Thyroid gland (tissue), 4 donors: ENCODE measurements at places on chromosomes 4 and X. TPM values are rescaled to one million over a fixed set of nuclear protein-coding genes. Genes with fewer than 3 reads are reported as not detected.

GRCh38 chr4:113080624-113081023 is 31.2 kb downstream of the ANK2 start:
- no peaks in the 10 kb centered on the region for H3K36me3 ChIP-seq
- H3K4me3 ChIP-seq, result no peak overlapping the region
- no peak for DNase-seq
- H3K4me1 ChIP-seq, result no peaks in the 10 kb centered on the region
- no peaks in the 10 kb centered on the region for H3K27me3 ChIP-seq

DNA sequence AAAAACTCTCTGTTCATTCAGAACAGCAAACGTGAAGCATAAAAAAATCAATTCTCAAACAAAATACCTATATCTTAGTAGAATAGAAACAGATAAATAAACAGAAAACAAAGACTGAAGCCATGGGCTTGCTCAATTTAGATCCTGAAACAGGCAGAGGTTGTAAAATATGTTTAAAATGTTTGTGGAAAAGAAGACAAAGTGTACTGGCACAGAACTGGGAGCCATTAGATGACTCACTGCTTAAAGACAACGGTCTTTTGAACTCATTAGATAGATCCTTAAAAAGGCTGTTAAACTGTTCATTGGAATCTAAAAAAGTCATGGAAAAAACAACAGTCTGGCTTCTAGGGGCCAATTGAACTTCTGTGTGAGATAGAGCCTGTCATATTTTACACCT is 247.0 kb upstream of the NDST4 start:
- no peak overlapping the region for H3K27ac ChIP-seq
- no peak for DNase-seq
- no peaks in the 10 kb centered on the region for H3K27me3 ChIP-seq
- no peak overlapping the region for H3K4me3 ChIP-seq
- no peaks in the 10 kb centered on the region for H3K4me1 ChIP-seq

GRCh38 chr4:144582975-144583374 is 63.0 kb upstream of the HHIP start:
- no peaks in the 10 kb centered on the region for H3K36me3 ChIP-seq
- no peak overlapping the region for H3K27ac ChIP-seq
- no peak overlapping the region for H3K4me3 ChIP-seq
- DNase-seq, result no peak
- peaks cover 5% of the 10 kb centered on the region for H3K4me1 ChIP-seq

DNA sequence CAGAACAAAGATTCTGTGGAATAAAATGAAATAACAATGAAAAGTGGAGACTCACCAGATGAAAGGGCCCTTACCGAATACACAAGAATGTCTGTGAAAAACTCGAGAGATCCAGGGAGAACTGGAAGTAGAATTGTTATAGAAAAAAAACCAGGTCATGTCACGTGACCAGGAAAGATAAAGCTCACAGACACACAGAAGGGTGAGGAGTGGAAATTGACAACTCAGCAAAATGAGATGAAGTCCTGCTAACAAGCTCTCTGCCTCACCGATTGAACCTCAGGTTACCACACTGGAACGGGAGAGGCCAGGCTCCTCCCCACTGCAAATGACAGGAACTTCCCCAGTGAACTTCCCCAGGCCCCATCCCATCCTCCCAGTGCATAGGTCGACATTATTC is 1618.0 kb upstream of the PCDH10 start:
- no peak for DNase-seq
- H3K36me3 ChIP-seq, result no peaks in the 10 kb centered on the region

DNA sequence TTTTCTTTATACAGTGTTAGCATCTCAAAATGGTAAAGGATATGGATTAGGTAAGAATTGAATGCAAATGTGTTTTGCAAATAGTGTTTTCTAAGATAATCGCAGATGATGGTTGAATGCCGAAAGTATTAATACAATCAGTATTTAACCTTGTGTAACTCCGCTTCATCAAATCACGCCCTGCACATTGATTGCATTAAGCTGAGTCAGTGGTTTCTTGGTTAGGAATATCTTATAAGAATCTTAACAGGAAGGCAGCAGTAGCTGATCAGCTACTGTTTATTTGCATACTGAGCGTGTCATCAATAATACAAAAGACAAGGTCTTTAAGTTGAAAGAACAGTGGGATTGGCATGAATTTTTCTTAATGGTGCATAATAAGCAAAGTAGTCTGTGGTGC is 545.4 kb downstream of the RPA4 start:
- no peaks in the 10 kb centered on the region for H3K27me3 ChIP-seq
- no peaks in the 10 kb centered on the region for H3K4me1 ChIP-seq
- DNase-seq, result no peak
- no peaks in the 10 kb centered on the region for H3K36me3 ChIP-seq

- H3K4me1 ChIP-seq, result peaks cover 6% of the 10 kb centered on the region
- H3K36me3 ChIP-seq, result no peaks in the 10 kb centered on the region
- no peaks in the 10 kb centered on the region for H3K27me3 ChIP-seq
- no peak overlapping the region for H3K27ac ChIP-seq
Observed at GRCh38 chr4:120796271-120796670, 126.3 kb downstream of the PRDM5 start.

DNA sequence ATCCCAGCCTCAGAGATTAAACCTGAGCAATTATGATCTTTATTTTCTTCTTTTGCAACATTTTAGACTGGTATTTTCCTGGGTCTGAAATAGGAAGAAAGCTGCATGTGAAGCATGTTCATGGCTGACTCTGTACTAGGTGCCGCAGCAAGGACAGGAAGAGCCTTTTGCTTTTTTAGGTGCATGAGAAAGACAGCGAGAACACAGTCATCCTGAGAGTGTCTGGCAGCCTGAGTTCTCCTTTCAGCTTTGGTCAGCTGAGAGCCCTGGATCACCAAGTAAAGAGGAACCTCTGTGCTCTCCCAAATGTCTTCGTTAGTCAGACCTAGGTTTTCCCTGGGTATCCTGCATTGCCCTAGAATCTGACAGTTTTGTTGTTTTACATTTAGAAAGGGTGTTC is 29.8 kb downstream of the FAM149A start:
- no peaks in the 10 kb centered on the region for H3K27me3 ChIP-seq
- no peaks in the 10 kb centered on the region for H3K36me3 ChIP-seq
- H3K4me3 ChIP-seq, result no peak overlapping the region

- H3K4me1 ChIP-seq, result no peaks in the 10 kb centered on the region
- no peak for DNase-seq
- no peaks in the 10 kb centered on the region for H3K36me3 ChIP-seq
- H3K27ac ChIP-seq, result no peak overlapping the region
- no peak overlapping the region for H3K4me3 ChIP-seq
- no peaks in the 10 kb centered on the region for H3K27me3 ChIP-seq
Observed at GRCh38 chr4:22637306-22637705, 55.4 kb upstream of the GBA3 start.

- H3K27ac ChIP-seq, result no peak overlapping the region
- no peaks in the 10 kb centered on the region for H3K27me3 ChIP-seq
- DNase-seq, result no peak
- no peaks in the 10 kb centered on the region for H3K4me1 ChIP-seq
- peaks cover 4% of the 10 kb centered on the region for H3K36me3 ChIP-seq
- H3K4me3 ChIP-seq, result no peak overlapping the region
Observed at GRCh38 chr4:53484911-53485657, 106.2 kb downstream of the LNX1 start.

DNA sequence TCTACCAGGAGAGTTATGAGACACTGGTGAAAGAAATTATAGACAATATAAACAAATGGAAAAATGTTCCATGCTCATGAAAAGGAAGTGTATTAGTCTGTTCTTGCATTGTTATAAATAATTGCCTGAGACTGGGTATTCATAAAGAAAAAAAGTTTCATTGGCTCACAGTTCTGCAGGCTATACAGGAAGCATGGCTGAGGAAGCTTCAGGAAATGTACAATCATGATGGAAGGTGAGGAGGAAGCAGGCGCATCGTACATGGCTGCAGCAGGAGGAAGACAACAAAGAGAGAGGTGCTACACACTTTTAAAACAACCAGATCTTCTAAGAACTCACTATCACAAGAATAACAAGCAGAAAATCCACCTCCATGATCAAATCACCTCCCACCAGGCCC is 184.3 kb downstream of the NPNT start:
- no peak for DNase-seq
- H3K36me3 ChIP-seq, result no peaks in the 10 kb centered on the region
- no peak overlapping the region for H3K27ac ChIP-seq
- no peak overlapping the region for H3K4me3 ChIP-seq
- no peaks in the 10 kb centered on the region for H3K4me1 ChIP-seq

- H3K4me3 ChIP-seq, result no peak overlapping the region
- H3K27me3 ChIP-seq, result no peaks in the 10 kb centered on the region
Observed at GRCh38 chr4:118757761-118758251, 72.6 kb downstream of the METTL14 start.

DNA sequence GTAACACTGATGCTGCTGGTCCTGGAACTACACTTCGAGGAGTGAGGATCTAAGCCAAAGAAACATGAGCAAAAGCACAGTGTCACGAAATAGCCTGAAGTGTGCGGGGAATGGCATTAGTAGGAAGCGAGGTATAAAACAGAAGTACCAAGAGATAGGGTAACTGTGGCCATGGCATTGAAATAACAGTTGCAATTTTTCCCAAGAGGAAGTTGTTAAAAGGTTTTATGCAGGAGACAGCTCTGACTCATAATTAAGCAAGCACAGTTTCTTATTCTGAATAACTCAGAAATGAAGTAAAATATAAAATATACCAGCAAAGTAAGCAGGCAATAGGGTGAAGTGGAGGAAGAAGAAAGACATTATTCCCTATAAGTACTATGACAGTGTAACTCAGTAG is 90.3 kb upstream of the TMEM150C start:
- no peak for DNase-seq
- H3K4me1 ChIP-seq, result no peaks in the 10 kb centered on the region
- no peak overlapping the region for H3K4me3 ChIP-seq
- no peak overlapping the region for H3K27ac ChIP-seq
- no peaks in the 10 kb centered on the region for H3K36me3 ChIP-seq

DNA sequence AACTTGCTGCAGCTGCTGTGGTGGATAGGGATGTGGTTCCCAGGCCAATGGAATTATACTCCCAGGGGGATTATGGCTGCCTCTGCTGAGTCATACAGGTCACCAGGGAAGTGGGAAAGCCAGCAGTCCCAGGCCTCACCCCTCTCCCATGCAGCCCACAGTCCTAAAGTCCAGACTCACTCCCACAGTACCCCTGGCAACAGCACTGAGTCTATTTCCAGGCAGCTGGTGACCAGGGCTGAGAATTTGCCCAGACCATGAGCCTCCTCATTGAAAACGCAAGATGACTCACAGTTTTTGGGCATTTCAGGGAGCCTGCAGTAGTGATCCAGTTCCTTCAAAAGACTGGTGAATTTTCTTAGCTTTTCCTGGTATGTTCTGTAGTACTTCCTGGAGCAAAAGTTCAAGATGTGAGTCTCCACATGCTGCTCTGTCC is 137.6 kb downstream of the NPNT start:
- no peak overlapping the region for H3K4me3 ChIP-seq
- no peak overlapping the region for H3K27ac ChIP-seq
- no peak for DNase-seq
- H3K27me3 ChIP-seq, result no peaks in the 10 kb centered on the region
- no peaks in the 10 kb centered on the region for H3K36me3 ChIP-seq

GRCh38 chr4:110005461-110006056 is 92.9 kb downstream of the EGF start:
- DNase-seq, result no peak
- H3K36me3 ChIP-seq, result no peaks in the 10 kb centered on the region
- no peak overlapping the region for H3K4me3 ChIP-seq
- H3K27me3 ChIP-seq, result no peaks in the 10 kb centered on the region

DNA sequence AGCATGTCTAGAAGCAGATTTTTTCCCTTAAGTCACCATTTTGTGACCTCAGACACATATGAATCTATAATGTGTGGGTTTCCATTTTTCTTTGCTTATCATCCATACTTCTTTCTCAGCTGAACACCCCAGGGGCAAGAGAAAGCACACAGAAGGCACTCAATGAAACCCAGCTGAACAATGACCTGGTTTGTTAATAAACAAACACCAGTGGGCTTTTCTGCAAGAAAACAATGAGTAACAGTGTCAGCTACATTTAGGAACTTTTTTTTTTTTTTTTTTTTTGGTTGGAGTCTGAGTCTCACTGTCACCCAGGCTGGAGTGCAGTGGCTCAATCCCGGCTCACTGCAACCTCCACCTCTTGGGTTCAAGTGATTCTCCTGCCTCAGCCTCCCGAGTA is 40.7 kb upstream of the KLF3 start:
- H3K36me3 ChIP-seq, result no peaks in the 10 kb centered on the region
- no peak for DNase-seq
- peaks cover 6% of the 10 kb centered on the region for H3K4me1 ChIP-seq
- H3K27ac ChIP-seq, result no peak overlapping the region

GRCh38 chrX:75748431-75748830 is 36.6 kb downstream of the MAGEE2 start:
- no peaks in the 10 kb centered on the region for H3K4me1 ChIP-seq
- H3K27me3 ChIP-seq, result no peaks in the 10 kb centered on the region
- no peak for DNase-seq
- no peak overlapping the region for H3K4me3 ChIP-seq
- no peaks in the 10 kb centered on the region for H3K36me3 ChIP-seq

DNA sequence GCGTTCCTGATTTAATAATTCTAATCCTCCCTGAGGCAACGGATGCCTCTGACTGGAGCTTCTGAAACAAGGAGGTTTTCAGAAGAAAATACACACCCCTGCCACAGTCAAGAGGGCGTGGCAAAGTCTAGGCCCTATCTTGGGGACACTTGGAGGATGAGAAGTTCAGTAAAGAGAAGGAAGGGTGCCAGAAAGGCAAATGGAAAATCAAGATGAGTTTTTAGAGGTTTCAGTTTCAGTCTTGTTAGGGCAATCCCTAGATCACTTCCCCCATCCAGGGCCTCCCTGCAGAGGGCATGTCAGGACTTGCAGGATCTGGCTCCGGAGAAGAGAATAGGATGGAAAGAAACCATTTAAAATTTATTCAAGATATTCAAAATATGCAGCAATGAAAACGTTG is 28.5 kb upstream of the FGF2 start:
- H3K27me3 ChIP-seq, result no peaks in the 10 kb centered on the region
- no peaks in the 10 kb centered on the region for H3K36me3 ChIP-seq
- no peak overlapping the region for H3K4me3 ChIP-seq

- no peak for DNase-seq
- no peaks in the 10 kb centered on the region for H3K36me3 ChIP-seq
- H3K27ac ChIP-seq, result no peak overlapping the region
- H3K4me3 ChIP-seq, result no peak overlapping the region
- no peaks in the 10 kb centered on the region for H3K27me3 ChIP-seq
- H3K4me1 ChIP-seq, result no peaks in the 10 kb centered on the region
Observed at GRCh38 chr4:166657261-166657660, 577.0 kb downstream of the SPOCK3 start.

- H3K4me3 ChIP-seq, result no peak overlapping the region
- no peaks in the 10 kb centered on the region for H3K4me1 ChIP-seq
- H3K36me3 ChIP-seq, result no peaks in the 10 kb centered on the region
- no peak for DNase-seq
Observed at GRCh38 chrX:54087661-54088060, 43.4 kb upstream of the PHF8 start.

DNA sequence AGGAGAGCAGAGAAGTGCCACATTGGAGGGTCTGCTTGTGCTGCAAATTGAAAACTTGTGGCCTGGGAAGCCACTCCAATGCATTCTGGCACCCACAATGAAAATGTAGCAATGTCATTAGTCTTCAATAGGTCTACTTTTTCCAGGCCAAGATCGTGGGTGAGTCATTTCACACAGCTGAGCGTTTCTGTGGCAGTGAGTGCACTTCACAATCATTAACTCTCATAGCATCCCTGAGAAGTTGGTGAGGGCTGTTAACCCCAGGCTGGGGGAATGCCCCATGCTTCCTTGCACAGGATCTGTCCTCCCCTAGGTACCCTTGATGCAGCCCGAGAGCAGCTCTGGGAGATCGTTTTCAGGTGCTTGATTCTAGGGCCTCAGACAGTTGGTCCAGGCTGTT is 196.8 kb upstream of the ATP6AP2 start:
- H3K27me3 ChIP-seq, result no peaks in the 10 kb centered on the region
- peaks cover 5% of the 10 kb centered on the region for H3K4me1 ChIP-seq
- H3K4me3 ChIP-seq, result no peak overlapping the region
- DNase-seq, result peak; percentile 1

Gene ZFP42
- not detected for total RNA-seq

Gene GAK
- 163 TPM for total RNA-seq

Gene ITIH6
- not detected for total RNA-seq

Gene CD40LG
- not detected for total RNA-seq

Gene MGARP
- 2.1 TPM for total RNA-seq
